ENCODE measurements at places on chromosomes 4 and X. TPM values are rescaled to one million over a fixed set of nuclear protein-coding genes. Genes with fewer than 3 reads are reported as not detected.

Gene NEIL3
- 0.32 TPM for polyA plus RNA-seq

Gene ERCC6L
- 0.43 TPM for polyA plus RNA-seq

Gene PASD1
- polyA plus RNA-seq, result not detected

Gene CD38
- 2.1 TPM for polyA plus RNA-seq

Gene CT45A10
- not detected for polyA plus RNA-seq

Gene FAM114A1
- polyA plus RNA-seq, result not detected

Gene ITGB1BP2
- polyA plus RNA-seq, result not detected

Gene TEX13B
- polyA plus RNA-seq, result not detected

Gene DOK7
- not detected for polyA plus RNA-seq

Gene GYG2
- not detected for polyA plus RNA-seq

Gene CYBB
- not detected for polyA plus RNA-seq

Gene PPP1R2C
- 4.4 TPM for polyA plus RNA-seq

DNA sequence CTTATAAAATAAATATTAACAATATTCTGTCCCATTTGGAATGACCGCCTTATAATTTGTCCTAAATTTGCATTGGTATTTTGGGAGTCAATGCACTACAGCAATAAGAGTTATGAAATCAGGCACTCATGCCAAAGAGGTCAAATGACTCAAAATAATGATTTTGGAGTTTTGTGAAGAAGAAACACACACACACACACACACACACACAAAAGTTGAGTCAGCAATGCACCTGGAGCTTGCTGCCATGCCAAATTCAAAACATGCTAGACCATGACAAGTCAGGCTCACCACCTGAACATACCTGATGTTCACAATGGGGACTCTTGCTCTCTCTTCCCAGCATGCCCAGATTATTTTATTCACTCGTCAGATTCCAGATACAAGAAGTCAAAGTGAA, 56.7 kb downstream of the PROM1 start:
- H3K4me3 ChIP-seq, result no peak overlapping the region
- no peak for DNase-seq
- H3K27me3 ChIP-seq, result no peaks in the 10 kb centered on the region
- H3K27ac ChIP-seq, result no peak overlapping the region
- no peaks in the 10 kb centered on the region for H3K4me1 ChIP-seq
- H3K36me3 ChIP-seq, result no peaks in the 10 kb centered on the region

DNA sequence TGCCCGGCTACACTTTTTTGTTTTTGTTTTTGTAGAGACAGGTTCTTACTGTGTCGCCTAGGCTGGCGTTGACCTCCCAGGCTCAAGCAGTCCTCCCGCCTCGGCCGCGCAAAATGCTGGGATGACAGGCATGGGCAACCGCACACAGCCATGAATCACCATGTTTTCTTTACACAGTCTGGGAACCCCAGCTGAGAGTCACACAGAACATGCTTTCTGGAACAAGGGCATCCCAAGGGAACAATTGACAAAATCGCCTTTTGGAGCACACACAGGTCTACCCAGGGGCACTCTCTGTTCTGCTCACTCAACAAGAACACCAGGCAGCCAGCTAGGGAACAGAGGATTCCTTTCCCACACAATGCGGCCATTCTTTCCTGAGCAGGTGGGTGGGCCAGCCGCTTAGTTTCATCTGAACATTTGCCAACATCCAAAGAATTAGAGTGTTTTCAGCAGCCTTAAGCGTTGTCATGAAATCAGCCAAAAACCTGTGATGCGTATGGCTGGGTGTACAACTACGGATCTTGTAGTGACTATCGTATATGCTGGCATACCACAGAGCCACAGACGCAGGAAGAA, 15.7 kb downstream of the PRKX start:
- H3K27me3 ChIP-seq, result no peaks in the 10 kb centered on the region
- DNase-seq, result no peak
- peaks cover 4% of the 10 kb centered on the region for H3K4me1 ChIP-seq
- H3K4me3 ChIP-seq, result no peak overlapping the region
- H3K27ac ChIP-seq, result no peak overlapping the region

GRCh38 chr4:85738721-85739120, 263.8 kb downstream of the ARHGAP24 start:
- DNase-seq, result no peak
- no peaks in the 10 kb centered on the region for H3K36me3 ChIP-seq
- no peak overlapping the region for H3K27ac ChIP-seq
- no peak overlapping the region for H3K4me3 ChIP-seq
- H3K27me3 ChIP-seq, result no peaks in the 10 kb centered on the region

DNA sequence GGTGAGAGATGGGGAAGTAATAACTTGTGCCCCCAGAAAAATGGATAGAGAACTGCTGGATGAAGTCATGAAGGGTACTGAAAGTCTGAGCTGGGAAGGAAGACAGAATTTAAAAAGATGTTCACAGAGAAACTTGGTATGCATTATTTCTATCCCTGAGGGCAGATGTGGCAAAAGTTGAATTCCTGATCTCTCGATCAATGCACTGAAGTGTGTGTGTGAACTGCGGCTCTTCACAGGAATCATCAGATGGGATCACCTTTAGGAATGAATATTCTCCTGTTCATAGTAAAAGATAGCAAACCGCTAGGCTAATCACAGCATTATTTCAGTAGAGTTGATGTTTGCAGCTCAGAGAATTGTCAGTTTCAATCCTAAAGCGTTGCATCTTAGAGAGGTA, 86.4 kb downstream of the ELOVL6 start:
- no peak for DNase-seq
- H3K27ac ChIP-seq, result no peak overlapping the region

DNA sequence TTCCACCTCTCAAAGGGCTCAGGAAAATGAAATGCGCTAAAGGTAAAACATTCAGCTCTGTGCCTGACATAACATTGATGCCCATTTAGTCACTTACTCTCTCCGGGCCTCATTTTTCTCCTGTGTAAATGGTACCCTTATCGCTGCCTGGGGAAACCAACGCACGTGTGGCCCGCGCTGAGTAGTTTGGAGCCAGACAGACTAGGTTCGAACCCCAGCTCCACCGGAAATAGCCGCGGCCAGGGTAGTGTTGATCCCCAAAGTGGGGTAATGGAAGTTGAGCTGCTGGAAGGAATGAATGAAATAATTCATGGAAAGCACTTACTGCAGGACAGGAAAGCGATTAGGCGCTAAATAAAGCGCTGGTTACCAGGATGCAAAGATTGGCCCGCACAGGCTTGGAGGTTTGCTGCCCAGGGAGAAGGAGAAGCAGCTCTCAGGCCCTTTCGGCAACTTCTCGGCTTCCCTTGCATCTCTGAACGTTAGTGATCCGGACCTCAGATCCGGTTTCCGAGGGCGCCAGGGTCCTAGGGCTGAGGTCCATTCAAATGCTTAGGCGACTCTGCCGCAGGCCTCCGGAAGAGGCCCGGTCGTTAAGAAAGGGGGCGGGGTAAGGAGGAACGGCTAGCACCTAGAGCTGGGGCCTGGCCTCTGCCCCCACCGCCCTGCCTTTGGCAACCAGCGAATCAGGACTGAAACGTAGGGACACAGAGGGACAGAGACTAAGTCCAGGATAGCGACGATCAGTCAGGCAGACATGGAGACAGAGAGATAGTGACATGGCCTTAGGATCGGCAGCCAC, 13.3 kb downstream of the NKX3-2 start:
- DNase-seq, result no peak
- no peaks in the 10 kb centered on the region for H3K36me3 ChIP-seq
- no peak overlapping the region for H3K27ac ChIP-seq
- no peak overlapping the region for H3K4me3 ChIP-seq
- H3K27me3 ChIP-seq, result peaks cover 91% of the 10 kb centered on the region

GRCh38 chrX:136256026-136256425, 4.8 kb upstream of the MAP7D3 start:
- no peak overlapping the region for H3K27ac ChIP-seq
- H3K4me1 ChIP-seq, result no peaks in the 10 kb centered on the region
- H3K4me3 ChIP-seq, result no peak overlapping the region
- DNase-seq, result no peak
- H3K36me3 ChIP-seq, result no peaks in the 10 kb centered on the region
- H3K27me3 ChIP-seq, result no peaks in the 10 kb centered on the region

- H3K27ac ChIP-seq, result no peak overlapping the region
- H3K4me3 ChIP-seq, result no peak overlapping the region
- H3K27me3 ChIP-seq, result no peaks in the 10 kb centered on the region
- DNase-seq, result no peak
Measured at GRCh38 chr4:123480706-123481418, 84.3 kb downstream of the SPRY1 start.

DNA sequence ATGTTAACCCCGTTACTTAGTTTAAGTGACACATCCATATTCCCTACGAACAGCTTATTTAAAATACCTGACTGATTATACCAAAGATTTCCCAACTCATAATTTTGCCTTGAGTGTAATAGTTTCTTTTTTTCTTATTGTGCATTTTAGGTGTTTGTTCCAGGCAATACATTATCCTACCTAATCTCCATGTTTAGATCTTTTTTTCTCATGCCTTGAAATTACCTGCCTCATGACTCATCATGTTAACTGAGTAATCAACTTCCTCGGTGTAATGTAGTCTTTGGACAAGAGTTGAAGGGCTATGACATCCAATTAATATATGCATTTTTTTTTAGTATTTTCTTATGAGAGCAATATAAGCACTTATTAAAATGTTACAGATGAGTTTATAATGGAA, 228.7 kb upstream of the ANKRD50 start:
- no peak overlapping the region for H3K4me3 ChIP-seq
- no peak for DNase-seq
- no peaks in the 10 kb centered on the region for H3K36me3 ChIP-seq
- no peak overlapping the region for H3K27ac ChIP-seq
- no peaks in the 10 kb centered on the region for H3K4me1 ChIP-seq

GRCh38 chrX:71622576-71623450, 4.5 kb upstream of the CXCR3 start:
- H3K4me1 ChIP-seq, result peaks cover 61% of the 10 kb centered on the region
- H3K36me3 ChIP-seq, result no peaks in the 10 kb centered on the region
- peak overlapping the region; percentile 36 for H3K4me3 ChIP-seq
- peak overlapping the region; percentile 57 for H3K27ac ChIP-seq

DNA sequence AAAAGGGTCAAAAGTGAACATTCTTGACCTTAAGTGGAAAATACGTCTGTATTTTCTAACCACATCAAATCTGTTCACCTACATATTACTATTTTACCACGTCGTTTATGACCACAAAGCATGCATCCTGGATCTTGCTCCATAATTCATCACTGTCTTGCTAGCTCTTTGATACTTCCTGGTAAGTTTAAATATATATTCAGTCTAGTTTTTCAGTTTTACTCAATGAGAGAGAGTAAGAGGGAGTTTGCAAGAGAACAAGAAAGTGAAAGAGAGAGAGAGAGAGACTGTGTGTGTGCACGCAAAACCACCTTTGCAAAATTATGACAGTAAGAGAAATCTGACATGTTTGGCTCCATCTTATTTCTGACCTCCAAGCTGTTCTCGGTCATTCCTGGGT, 173.7 kb upstream of the GALNTL6 start:
- H3K27me3 ChIP-seq, result no peaks in the 10 kb centered on the region
- DNase-seq, result no peak
- H3K27ac ChIP-seq, result no peak overlapping the region
- no peaks in the 10 kb centered on the region for H3K36me3 ChIP-seq
- no peak overlapping the region for H3K4me3 ChIP-seq

GRCh38 chr4:77209936-77210335, 52.9 kb downstream of the CCNG2 start:
- no peak for DNase-seq
- no peaks in the 10 kb centered on the region for H3K36me3 ChIP-seq
- no peak overlapping the region for H3K27ac ChIP-seq
- H3K4me3 ChIP-seq, result no peak overlapping the region
- H3K27me3 ChIP-seq, result no peaks in the 10 kb centered on the region

Measured in CD8-positive, alpha-beta memory T cell (primary cell).